LHCN-M2 (cell line): ENCODE measurements at places on chromosomes 11 and 22. TPM values are rescaled to one million over a fixed set of nuclear protein-coding genes. Genes with fewer than 3 reads are reported as not detected.

- no peak for DNase-seq
These were observed 257.7 kb upstream of the CCDC90B start for GRCh38 chr11:83543706-83544439.

DNA sequence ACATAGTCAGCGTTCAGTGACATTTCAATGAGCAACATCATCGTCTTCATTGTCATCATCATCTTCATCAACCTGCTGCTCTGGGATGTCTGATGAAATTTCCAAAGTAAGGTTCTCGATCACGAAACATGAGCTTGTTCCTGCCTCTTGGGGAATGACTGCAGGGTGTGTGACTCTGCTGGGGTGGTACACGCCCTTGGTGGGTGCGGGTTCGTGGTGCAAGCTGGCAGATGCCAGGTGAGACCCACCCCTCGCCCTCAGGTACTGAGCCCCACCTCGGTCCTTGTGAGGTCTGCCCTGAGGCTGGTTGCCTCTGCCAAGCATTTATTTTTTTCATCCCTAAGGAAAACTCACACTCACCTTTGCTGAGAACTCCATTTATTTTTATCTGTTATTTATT lies 1389.2 kb downstream of the TBC1D22A start:
- no peak for DNase-seq

The GPR83 gene
- total RNA-seq = not detected in 2 replicates

DNA sequence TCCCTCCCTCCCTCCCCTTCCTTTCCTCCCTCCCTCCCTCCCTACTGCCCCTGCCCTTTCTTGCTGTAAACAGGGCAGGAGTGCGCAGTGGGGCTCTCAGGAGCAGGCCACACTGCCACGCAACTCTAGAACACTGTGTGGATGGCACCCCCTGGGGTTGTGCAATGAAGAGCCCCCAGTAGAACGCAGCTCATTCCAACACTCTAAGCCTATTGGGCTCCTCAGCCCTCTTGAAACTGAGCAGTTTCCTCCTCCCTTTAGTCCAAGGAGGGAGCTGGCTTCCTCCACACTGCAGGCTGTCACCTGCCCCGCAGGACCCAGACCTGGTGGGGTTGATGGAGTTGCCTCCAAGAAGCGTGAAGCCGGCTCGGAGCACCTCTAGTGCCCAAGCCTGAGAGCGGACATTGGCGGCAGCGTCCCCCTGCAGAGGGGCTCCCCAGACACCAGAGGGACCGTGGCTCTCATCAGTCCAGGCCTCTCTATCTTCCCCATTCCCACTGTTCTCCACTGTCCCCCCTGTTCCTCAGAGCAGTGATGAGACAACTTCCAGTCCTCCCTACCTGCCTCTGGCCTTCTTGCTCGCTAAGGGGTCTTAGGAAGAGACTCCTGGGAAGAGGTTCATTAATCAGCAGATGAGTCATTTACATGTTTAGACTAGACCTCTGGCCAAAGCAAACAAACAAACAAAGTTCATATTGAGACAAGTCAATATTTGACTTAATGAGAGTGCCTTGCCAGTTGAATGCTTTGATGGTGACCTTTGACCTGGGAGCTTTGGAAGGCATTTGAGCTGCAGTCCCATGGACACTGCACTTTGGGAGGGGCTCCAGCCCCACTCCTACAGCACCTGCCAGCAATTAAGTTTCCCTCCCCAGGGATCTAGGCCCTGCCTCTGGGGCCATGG lies 64.0 kb downstream of the RPUSD4 start:
- no peak for DNase-seq

DNA sequence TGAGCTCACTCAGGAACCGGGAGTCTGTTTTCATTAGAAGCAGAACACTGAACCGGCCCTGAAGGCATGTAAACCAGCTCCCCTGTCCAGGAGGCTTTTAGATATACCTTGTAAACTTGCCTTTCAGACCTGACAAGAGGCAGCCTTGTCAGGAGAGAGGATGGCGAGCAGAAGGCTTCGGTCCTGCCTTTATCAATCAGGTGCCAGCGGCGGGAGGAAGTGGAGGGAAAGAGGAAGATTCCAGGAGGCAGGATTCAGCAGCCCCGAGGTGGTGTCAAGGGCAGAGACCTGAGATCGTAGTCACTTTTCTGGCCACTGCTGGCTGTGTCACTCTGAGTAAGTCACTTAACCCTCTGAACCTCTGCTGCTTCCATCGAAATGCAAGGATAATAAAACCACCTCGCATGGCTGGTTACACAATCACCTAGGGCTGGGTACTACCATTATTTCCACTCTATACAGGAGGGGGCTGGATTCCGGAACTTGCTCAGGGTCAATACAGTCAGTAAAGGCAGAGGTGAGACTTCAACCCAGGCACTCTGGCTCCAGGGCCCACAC lies 181.0 kb downstream of the CHST1 start:
- no peak for DNase-seq

The GRIA4 gene
- total RNA-seq = not detected in 2 replicates

DNA sequence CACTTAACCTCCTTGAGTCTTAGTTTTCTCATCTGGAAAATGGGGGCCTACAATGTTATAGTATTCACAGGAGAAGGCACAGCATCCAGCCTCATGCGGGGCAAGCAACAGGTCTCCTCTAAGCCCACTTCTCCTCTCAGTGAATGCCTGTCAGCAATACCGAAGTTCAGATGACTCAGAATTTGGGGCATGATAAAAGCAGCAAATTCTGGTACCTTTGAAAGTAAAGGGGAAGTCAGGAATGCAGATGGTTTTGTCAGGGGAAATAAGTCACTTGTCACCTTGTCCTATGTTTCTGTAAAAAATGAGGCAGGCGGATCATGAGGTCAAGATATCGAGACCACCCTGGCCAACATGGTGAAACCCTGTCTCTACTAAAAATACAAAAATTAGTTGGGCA lies 350.2 kb downstream of the LARGE1 start:
- no peak for DNase-seq

GRCh38 chr11:91932151-91932821 lies 292.3 kb upstream of the FAT3 start:
- no peak for DNase-seq

DNA sequence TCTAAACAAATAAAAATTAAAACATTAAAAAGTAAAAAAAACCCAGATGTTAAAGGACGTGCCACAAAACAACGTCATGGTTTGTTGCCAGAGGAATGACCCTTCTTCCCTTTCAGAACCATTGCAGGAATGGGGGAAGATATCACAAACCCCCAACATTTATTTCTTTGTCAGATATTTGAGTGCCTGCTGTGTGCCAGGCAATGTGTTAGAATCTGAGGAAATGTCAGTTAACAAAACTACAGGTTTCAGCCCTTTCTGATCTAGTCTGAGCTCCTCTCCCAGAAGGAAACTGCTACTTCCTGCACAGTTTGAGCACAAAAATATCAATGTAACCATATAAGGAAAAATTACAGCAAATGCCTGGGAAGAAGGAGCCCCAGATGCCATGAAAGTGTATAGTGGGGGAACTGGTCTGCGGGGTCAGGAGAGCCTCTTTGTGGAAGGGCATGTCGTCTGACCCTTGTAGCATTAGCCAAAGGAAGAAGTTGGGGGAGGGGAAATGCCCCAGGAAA lies 7.1 kb upstream of the NHERF4 start:
- no peak for DNase-seq

- DNase-seq = peak; percentile 3
These were observed 30.4 kb downstream of the CBL start for GRCh38 chr11:119236490-119236889.

The ABCG4 gene
- total RNA-seq = 0.06 TPM in 2 replicates

GRCh38 chr11:105968021-105968697 lies 53.9 kb downstream of the MSANTD4 start:
- DNase-seq = peak; percentile 59

GRCh38 chr11:78784321-78785061 lies 209.8 kb upstream of the NARS2 start:
- DNase-seq = peak; percentile 34

- peak; percentile 33 for DNase-seq
These were observed 55.6 kb downstream of the APOL3 start for GRCh38 chr22:36104988-36105387.

The PAFAH1B2 gene
- 108 and 117 TPM in 2 replicates for total RNA-seq

- DNase-seq = no peak
These were observed 79.5 kb downstream of the GAB2 start for GRCh38 chr11:78338138-78338537.

The SHISAL1 gene
- 0.29 and 1.3 TPM in 2 replicates for total RNA-seq

- DNase-seq = no peak
These were observed 22.6 kb downstream of the ETS1 start for GRCh38 chr11:128564642-128565245.

DNA sequence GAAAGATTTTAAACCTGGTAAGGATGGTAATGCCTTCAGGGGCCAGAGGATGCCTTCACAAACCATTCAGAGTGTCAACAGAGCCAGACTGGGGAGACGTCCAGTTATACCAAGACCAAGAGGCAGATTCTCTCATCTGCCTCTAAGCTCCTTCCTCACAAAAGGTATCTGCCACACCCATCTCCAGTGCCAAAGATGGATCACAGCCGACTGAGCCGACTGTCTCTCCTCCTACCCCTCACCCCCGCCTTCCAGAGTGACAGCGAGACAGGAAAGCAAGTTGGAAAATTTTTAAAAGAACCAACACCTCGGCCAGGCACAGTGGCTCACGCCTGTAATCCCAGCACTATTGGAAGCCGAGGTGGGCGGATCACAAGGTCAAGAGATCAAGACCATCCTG lies 79.1 kb upstream of the AKIP1 start:
- DNase-seq = no peak

- no peak for DNase-seq
These were observed 72.8 kb upstream of the DDI1 start for GRCh38 chr11:103963648-103964047.

DNA sequence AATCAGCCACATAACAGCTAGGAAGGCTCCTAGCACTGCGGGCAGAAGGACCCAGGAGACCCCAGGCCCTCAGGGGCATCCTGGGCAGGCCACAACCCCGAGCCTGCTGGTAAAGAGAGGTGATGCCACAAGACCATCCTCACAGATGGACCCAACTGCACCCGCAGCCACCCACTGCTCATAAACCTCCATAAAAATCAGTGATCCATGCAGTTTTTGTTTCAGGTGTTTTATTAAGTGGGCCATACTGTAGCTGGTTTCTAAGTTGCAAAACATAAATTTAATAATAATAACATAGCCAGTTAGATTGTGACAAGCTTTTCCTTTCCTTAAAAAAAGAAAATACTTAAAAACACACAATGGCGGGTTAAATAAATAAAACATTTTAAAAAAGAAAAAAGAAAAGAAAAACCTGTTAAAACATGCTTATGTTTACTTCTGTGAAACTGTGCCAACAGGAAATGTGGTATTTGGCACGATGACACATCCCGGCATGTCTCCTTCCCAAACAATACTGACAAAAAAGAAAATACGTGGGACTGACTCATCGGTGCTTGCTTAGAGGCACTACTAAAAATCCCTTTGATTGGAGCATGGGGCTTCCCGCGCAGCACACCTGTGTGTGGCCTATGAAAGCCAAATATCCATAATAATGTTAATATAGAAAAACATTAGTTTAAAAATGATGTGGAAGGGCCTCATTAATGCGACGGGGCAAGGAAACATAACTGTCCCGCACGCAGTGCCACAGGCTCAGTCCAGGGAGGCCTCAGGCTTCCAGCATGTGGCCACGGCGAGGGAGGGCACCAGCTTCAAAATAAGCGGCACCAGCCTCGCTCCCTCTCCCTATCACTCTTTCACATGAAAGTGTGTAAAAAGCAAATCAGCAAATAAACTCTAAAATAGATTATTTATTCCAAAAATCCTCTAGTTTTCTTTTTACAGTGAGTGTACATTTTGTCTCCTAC lies 47.5 kb upstream of the SCUBE2 start:
- DNase-seq = peak; percentile 88

The TMEM191B gene
- total RNA-seq = 0.19 and 3.2 TPM in 2 replicates

GRCh38 chr11:73189315-73189714 lies 28.8 kb upstream of the P2RY2 start:
- DNase-seq = no peak

GRCh38 chr11:6022956-6023355 lies 7.6 kb downstream of the OR56A1 start:
- DNase-seq = peak; percentile 14

The ASCL2 gene
- not detected in 2 replicates for total RNA-seq

DNA sequence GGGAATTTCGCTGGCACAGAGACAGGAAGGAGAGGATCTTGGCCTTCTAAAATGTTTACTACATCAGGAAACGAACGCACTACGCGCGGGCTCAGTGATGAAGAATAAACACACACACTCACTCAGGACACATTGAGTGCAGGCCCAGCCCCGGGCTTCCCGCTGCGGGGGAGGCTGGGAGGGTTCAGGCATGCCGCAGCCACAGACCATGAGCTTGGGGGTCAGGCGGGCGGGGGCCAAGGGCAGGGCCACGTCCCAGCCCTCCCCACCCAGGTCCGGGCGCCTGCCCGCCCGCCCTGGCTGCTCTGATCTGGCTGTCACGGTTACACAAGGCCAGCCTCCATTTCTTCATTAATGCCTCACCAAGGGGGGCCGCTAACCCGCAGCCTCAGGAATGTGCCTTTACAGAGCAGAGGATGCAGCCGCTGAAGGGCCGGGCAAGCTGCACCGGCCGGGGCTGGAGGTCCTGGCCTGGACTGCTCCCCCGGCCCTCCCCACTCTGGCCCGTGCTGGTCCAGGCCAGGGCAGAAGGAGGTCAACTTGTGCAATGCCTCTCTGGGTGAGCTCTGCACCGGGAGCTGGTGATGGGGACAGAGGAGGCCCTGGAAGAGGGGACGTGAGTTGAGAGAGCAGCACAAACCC lies 41.7 kb downstream of the IGF2 start:
- DNase-seq = peak; percentile 88

- DNase-seq = no peak
These were observed 23.1 kb upstream of the ARHGAP42 start for GRCh38 chr11:100663996-100664395.

GRCh38 chr11:93063086-93063485 lies 93.6 kb downstream of the MTNR1B start:
- DNase-seq = no peak

GRCh38 chr11:43925063-43925931 lies 17.1 kb upstream of the C11orf96 start:
- DNase-seq = no peak

- DNase-seq = no peak
These were observed 26.3 kb downstream of the RPS6KA4 start for GRCh38 chr11:64384981-64385944.

GRCh38 chr11:10763766-10764165 lies 12.7 kb downstream of the CTR9 start:
- no peak for DNase-seq

DNA sequence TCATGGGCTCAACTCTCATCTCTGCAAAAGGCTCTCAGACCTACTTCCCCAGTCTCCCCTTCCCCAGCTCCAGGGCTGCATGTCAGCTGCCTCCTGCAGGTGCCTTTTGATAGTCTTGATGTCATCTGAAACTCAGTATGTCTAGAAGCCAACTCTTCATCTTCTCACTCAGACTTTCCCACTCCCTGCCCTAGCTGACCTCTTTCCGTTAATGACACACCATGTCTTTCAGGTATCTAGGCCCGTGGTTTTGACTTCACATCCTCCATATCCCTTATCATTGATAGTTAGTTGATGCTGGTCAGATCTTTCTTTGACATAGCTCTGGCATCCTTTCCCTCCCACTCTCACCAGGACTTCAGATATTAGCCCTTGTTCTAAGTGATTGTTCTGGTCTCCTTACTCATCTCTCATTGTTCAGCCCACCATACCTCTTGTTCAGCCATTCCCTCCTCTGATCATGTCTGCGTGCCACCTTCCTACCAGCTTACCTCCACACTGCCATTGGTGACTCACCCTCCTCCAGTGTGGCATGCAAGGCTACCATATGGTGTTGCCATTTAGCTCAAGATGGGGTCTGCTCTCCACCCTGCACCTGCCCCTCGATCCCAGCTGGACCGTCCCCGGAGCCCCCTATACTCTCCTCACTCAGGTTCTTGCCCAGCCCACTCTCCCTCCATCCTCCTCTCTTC lies 18.4 kb downstream of the TTC12 start:
- DNase-seq = no peak
